ENCODE measurements at places on chromosomes 13 and 19.
A peak's percentile ranks its signal among the peaks of the same experiment; 100 is the strongest.

DNA sequence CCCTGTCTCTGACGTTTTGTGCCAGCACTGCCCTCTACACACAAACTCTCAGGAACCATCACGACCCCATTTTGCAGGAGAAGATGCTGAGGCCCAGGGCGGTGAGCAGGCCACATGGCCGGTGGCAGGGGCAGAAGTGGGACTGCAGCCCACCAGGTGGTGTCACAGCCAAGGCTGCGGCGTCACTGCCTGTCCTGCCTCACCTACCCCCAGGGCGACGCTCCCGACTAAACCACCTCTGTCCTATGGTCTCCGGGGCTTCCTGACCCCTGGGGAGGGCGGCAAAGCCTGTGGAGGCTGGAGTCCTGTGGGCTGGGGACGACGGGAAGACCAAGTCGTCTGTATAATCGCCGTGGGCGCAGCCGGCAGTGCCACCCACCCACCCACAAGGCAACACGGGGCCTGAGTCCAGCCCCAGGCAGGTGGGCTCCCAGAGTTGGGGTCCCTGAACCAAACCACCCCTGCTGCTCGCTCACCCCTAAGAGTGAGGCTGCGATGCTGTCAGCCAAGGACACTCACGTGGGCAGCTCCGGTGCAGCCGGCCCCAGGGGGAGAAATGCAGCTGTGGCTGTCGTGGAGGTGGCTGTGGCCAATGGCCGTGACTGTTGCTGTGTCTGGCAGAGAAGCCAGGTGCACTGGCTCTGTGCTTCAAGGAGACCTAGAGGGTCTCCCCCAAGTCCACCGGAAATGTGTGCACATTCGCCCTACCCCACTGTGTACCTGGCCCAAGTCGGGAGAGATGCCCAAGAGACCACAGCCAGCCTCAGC, 29.7 kb downstream of the RASA3 start:
- no peak for DNase-seq

DNA sequence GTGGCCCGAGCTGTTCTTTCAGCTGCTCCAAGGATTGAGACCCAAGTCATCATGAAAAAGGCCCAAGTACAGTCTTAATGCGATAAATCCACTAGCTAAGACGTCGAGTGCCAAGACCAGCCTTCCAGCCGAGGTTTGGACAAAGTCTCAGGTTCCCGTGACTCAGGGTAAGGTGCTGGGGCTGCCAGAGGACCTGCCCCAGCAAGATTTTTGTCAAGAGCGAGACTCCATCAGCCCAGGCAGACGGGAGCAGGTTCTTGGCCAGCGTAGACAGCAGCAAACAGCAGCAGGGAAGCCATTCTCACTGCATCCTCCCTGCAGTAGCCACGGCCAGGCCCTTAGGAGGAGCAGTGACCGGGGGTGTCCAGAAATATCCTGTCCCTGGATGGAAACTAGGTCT, 3.4 kb downstream of the FEM1A start:
- no peak for DNase-seq

DNA sequence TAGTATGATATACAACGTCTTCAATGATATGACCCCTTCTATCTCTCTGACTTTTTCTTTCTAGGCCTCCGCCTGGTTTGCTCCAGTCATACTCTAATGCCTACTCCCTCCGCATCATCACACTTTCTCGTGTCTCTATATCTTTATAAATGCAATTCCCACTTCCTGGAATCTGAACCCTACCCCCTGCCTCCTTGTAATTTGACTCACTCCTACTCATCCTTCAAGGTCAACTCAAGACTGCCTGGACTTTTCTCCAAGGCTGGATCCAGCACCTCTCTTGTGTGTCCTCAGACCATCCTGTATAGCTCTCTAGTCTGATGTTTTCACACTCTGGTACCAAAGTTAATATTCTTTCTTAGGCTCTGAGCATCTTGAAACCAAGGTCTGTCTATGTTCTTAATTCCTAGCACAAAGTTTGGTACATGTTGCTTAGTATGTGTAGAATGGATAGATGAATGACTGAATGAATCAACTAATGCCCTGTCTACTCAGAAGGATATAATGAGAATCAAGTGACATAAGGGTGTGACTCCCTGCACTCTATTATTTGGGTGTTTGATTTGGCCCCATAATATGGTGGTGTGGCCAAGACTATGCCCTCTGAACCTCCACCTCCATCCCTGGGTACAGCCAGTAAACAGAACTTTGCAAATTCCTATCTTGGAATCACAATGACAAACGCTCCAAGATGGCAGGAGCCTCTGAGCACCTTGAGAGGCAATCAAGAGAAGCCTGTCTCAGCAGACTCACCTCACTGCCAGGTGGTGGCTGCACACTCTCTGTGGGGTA, 74.3 kb upstream of the SERP2 start:
- no peak for DNase-seq

DNA sequence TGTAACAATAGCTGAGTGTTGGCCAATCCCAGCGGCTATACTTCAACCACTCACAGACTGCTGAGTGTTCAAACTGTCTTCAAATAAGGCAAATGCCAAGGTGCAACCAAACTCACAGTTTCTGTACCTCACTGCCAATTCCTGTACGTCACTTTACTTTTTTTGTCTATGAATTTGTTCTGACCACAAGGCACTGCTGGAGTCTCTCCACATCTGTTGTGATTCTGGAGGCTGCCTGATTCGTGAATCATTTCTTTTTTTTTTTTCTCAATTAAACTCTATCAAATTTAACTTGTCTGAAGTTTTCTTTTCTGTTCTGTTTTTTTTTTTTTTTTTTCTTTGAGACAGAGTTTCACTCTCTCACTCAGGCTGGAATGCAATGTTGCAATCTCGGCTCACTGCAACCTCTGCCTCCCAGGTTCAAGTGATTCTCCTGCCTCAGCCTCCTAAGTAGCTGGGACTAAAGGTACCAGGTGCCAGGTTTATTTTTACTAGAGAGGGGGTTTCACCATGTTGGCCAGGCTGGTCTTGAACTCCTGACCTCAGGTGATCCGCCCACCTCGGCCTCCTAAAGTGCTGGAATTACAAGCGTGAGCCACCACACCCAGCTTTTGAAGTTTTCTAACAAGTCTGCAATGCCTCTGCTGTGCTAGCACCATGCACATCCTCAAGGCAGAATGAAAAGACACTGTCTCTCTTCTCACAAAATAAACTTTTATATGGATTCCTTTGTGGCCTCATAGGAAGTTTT, 401.7 kb downstream of the IRS2 start:
- no peak for DNase-seq

DNA sequence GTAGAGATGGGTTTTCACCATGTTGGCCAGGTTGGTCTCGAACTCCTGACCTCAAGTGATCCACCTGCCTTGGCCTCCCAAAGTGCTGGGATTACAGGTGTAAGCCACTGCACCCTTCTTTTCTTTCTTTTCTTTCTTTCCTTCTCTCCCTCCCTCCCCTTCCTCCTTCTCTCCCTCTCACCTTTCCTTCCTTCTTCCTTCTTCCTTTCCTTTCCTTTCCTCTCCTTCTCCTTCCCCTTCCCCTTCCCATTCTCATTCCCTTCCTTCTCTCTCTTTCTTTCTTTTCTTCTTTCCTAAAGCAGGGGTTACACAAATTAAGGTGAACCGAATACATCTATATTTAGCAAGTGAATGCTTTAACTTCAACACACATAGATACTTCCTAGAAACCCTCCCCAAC, 58.0 kb upstream of the URI1 start:
- no peak for DNase-seq

- peak; percentile 40 for DNase-seq
These were observed 133.2 kb downstream of the FRY start for GRCh38 chr13:32164622-32165268.

DNA sequence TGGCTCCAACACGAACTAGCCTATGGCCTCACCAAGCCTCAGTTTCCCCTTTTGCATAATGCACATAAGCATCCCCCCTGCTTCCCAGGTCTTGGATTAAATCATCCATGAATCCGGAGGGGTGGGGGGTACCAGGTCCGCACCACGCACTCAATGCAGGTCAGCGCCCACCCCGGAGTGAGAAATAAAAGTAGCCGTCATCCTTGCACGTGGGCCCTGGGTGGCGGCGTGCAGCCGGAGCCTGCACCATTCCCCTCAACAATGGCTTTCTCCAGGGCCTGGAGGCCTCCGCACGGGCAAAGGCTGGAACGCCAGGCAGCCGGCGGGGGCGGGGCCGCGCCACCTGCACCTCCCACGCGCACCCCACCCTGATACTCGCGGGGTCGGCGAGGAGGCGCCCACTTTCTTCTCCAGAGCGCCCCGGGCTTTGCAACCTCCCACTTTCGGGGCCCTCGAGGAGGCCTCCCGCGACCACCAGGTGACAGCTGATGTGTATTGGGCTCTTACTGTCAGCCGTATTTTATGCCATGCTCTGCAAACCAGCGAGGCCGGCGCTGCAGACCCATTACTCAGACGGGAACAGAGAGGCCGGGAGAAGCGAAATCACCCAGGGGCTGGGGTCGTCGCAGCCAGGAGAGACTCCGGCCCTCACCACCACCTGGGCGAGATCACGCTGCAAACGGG, 767 bp upstream of the GADD45B start:
- no peak for DNase-seq

- no peak for DNase-seq
These were observed 154.4 kb downstream of the GGACT start for GRCh38 chr13:100434010-100434763.

GRCh38 chr19:35141837-35142605, 1.0 kb upstream of the FXYD7 start:
- DNase-seq = no peak

GRCh38 chr19:30136611-30137195, 194.7 kb downstream of the URI1 start:
- no peak for DNase-seq

- DNase-seq = no peak
These were observed 14.0 kb upstream of the URI1 start for GRCh38 chr19:29927944-29928625.

- no peak for DNase-seq
These were observed 176.4 kb downstream of the FLT1 start for GRCh38 chr13:28318496-28318895.

- DNase-seq = no peak
These were observed 54.0 kb downstream of the ZNF536 start for GRCh38 chr19:30425885-30426838.

GRCh38 chr19:53813996-53814395, 10.1 kb downstream of the NLRP12 start:
- DNase-seq = no peak

GRCh38 chr13:81184556-81185265, 843.8 kb upstream of the SPRY2 start:
- DNase-seq = no peak

DNA sequence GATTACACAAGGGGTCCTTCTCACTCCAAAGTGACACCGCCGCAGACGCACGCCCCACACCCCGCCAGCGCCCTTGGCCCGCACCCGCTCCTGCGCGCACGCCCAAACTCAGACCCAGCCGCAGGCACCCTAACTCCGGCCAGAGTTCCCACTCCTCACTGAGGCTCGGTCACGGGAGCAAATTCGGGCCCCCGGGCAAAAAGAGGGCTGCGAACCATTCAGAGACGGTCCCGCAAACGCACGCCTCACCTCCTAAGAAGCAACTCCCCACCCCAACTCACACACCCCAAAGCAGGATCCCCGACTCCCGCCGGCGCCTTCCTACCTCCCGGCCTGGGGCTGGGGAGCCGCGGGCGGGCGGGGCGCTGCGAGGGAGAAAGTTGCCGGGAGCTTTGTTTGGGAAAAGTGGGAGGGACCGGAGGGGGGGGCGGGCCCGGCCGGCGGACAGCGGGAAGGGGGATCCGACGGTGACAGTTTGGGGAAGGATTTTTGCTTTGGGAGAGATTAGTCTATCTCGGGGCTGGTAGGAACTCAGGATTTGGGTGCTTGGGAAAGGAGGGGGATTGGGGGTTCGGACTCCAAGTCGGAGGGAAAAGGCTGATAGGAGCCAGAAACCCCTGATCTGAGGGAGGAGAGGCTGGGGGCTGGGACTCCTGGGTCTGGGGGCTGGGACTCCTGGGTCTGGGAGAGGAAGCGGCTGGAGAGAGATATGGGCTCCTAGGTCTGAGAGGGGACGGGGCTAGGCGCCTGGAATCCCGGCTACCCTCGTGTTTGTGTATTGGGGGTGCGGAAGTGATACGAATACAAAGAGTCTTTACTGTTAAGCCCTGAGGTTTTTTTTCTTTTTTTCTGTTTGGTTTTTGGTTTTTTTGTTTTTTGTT, at the start of gene TEAD2:
TSS of gene TEAD2 (minus strand) at position 369 of the 881 bp plus-strand sequence. CDS start 2,341 bp downstream, outside the sequence.
- peak; percentile 81 for DNase-seq

- no peak for DNase-seq
These were observed 178.5 kb downstream of the DLEU7 start for GRCh38 chr13:50664951-50665350.

DNA sequence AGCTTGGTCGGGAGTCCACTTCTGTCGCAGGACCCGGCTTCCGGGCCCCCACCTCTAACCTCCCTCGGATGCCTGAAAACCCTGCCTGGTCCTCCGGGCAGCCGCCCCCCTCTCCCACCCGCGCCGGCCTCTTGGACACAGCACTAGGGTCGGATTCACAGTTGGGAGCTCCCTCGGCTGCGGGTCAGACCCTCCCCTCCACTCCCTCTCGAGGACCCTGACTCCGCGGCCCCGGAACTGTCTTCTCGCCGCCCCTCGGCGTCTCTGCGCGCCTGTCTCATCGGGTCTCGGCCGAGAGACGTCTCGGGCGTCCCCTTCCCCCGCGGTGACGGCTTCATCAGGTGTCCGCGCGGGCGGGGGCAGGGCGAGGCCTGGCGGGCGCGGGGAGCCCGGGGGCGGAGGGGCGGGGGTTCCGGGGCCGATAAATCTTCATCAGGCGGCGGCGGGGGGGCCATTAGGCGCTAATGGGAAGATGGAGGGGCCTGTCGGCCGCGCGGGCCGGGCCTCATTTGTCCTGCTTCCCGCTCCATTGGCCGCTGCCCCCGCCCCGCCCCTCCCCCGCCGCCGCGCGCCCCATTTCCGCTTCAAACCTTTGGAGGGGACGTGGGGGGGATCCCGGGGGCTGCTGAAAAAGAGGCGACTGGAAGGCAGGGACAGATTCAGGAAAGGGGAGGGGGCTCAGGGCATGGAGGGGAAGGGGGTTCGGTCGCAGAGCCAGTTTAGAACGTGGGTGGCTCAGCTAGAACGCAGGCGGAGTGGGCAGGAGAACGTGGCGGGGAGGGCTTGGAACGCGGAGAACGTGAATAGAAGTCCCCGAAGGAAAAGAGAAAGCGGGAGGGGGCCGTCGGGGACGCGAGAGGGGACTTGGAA, 11.8 kb upstream of the ERFL start:
- no peak for DNase-seq

- no peak for DNase-seq
These were observed 588.1 kb downstream of the GPC6 start for GRCh38 chr13:93814658-93815057.

Data from glutamatergic neuron (in vitro differentiated cells).